ENCODE measurements at places on chromosomes 2 and 18.

- no peak for DNase-seq
These were observed 17.9 kb upstream of the VPS4B start for GRCh38 chr18:63440219-63440618.

GRCh38 chr2:241463276-241464135 lies 44.9 kb downstream of the STK25 start:
- DNase-seq: no peak

- DNase-seq: no peak
These were observed 39.7 kb upstream of the NEDD4L start for GRCh38 chr18:58004317-58004716.

DNA sequence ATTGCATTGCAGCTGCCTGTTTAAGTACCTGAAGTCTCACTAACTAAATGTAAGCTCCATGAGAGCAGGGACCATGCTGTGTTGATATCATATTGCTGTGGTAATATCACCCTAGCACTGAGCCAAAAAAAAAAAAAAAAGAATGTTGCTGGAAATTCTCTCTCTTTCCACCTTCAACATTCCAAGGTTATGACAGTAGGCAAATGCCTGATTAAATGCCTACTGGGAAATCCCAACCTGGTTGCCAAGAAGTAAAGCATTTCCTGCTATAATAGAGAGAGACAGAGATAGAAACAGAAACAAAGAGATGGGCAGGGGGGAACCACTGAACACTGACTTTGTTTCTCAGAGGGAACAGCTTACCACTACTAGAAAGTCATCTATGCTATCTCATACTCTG lies 1604.2 kb downstream of the LRP1B start:
- no peak for DNase-seq

DNA sequence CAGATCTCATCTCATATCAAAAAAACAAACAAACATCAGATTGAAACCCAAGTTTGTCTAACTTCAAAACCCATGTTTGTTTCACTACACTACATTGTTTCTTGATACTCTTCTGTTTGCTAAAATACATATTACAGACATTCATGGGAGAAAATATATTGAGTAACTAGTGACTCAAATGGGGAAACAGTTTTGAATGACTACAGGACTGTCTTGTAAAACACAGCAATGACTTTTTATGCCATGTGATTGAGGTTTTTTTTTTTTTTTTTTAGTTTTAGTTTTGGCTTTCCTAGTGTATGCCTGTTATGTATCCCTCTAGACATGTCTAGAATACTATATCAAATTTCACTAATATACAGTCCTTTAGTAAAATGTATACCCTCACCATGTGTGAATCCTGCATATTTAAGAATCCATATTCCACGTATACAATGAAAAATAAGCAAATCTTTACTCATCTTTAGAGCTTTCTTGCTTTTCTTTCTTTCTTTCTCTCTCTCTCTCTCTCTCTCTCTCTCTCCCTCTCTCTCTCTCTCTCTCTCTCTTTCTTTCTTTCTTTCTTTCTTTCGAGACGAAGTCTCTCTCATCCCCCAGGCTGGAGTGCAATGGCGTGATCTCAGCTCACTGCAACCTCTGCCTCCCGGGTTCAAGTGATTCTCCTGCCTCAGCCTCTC lies 46.6 kb upstream of the SERTAD2 start:
- no peak for DNase-seq

DNA sequence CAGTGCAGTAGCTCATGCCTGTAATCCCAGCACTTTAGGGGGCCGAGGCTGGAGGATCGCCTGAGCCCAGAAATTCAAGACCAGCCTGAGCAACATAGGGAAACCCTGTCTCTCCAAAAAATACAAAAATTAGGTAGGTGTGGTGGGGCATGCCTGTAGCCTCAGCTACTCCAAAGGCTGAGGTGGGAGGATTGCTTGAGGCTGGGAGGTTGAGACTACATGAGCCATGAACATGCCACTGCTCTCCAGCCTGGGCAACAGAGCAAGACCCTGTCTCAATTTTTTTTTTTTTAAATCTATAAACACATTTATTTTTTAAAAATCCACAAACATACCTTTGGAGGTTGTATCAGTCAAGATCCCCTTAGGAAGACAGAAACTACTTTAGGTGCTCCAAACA lies 326.3 kb downstream of the EPHA4 start:
- no peak for DNase-seq

All from NCI-H2081 (cell line).